ENCODE measurements at places on chromosomes 3 and 15. TPM values are rescaled to one million over a fixed set of nuclear protein-coding genes. Genes with fewer than 3 reads are reported as not detected.

DNA sequence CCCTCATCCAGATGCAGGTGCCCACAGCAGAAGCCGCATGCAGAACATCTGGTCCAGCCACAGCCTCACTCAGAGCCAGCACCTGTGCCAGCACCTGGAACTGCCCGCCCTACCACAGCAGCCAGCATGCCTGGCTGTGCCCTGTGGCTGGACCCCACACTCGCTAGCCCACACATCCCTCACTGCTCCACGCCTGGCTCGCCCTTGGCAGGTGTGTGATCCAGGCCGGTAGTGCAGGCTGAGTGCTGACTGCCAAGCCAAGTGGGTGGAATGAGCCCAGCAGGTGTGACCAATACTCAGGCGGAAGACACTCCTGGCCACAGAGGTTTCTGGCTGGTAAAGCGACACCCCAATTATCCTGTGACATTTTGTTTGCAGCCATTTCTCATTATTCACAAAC is 162.4 kb upstream of the ROBO1 start:
- no peak for DNase-seq

GRCh38 chr3:8103954-8104353 is 397.7 kb upstream of the LMCD1 start:
- no peak for DNase-seq

DNA sequence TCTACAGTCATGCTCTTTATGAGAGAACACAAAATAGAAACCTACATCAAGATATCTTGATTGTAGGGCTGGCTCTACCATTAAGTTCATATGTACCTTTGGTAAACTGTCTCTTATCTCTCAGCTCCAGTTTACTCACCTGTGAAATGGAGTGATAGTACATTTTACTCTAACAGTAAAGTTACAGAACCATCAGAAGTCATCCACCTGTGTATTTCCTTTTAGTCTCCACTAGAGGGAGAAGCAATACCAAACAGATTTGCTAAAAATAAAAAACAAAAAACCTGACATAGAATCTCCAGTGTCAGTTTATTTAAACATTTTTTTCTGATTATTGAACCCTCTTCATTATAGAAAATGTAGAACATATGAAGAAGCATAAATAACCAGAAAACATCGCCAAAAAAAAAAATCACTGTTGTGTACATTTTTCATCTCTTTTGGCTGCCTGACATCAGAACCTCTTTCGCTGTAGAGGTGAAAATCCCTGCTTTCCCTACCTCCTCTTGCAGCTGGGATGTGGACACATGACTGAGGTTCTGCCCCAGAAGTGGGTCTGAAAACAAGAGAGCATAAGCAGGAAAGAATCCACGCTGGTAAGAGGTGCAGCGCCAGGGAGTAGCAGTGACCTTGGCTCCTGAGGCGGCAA is 48.7 kb upstream of the WDR72 start:
- no peak for DNase-seq

GRCh38 chr15:40936709-40937666 is 7.8 kb downstream of the DLL4 start:
- DNase-seq: no peak

Gene SLC24A5
- not detected for total RNA-seq

Gene CAND2
- total RNA-seq: 3.0 TPM
